Tibial artery (tissue), 4 donors: ENCODE measurements at places on chromosomes 2 and 18.

DNA sequence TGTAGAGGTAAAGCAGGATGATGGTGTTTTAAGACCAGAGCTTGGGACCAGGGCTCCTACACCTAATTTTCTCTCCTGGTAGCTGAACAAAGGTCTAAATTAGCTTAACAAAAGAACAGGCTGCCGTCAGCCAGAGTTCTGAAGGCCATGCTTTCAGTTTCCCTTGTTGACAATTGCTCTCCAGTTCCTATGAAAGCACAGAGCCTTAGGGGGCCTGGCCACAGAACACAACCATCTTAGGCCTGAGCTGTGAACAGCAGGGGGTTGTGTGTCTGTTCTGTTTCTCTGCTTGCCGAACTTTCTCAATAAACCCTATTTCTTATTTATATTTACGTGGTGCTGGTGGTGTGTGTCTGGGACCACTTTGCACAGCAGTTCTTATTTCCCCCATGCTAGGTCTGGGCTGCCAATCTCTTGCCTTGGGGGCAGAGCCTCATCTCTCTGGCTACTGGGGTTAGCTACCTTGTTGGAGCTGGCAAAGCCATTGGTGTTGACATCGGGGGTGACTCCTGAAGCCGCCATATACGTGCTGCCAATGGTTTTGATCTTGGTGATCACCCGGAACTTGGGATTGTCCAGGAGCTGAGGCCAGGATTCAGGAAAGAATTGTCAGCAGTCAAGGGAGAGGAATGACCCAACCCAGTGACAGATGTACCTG, 29.0 kb downstream of the CENPO start:
- no peak for DNase-seq
- no peaks in the 10 kb centered on the region for H3K27me3 ChIP-seq
- no peak overlapping the region for H3K4me3 ChIP-seq

- H3K4me1 ChIP-seq, result no peaks in the 10 kb centered on the region
- peak overlapping the region; percentile 69 for H3K27ac ChIP-seq
- H3K36me3 ChIP-seq, result no peaks in the 10 kb centered on the region
- peak; percentile 56 for DNase-seq
Observed at GRCh38 chr2:235493402-235493774, 455 bp upstream of the AGAP1 start.

- H3K27ac ChIP-seq, result no peak overlapping the region
- no peaks in the 10 kb centered on the region for H3K4me1 ChIP-seq
- DNase-seq, result no peak
- no peaks in the 10 kb centered on the region for H3K27me3 ChIP-seq
Observed at GRCh38 chr2:196099916-196100315, 31.3 kb upstream of the DNAH7 start.

DNA sequence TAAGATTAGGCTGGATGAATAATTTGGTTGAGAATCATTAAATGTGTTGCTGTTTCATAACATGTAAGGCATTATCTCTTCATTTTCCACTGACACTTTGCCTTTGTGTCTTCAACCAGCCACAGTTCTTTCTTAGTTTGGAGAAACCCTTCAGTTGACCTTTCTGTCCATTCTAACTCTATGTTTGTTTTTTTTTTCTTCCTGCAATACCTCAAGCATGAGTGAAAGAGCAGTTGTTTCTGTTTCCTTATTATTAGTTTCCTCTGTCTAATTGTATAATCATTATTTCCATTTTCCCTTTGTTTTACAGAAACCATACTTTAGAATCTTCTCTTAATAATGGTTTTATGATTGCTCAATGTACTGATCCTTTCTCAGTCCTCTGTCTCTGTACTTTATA, 25.6 kb downstream of the HADHB start:
- DNase-seq, result no peak
- H3K4me3 ChIP-seq, result no peak overlapping the region
- H3K27me3 ChIP-seq, result no peaks in the 10 kb centered on the region
- no peak overlapping the region for H3K27ac ChIP-seq

DNA sequence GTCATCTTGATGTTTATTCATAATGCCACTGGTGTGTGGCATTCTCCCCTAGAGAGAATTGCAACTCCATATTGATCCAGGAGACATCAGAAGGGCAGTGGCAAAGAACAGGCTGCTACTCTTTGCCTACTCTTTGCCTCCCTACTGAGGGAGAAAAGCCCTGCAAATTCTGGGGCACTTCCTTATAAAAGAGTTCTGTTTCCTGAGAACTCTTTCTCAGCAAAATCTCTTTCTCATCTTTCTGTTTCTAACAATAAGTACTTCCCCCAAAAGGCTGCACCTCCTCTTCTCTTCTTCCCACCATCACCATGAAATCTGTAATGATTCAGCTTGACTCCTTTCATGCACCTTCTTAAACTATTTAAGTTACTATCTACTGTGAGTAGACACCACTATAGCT, 270.3 kb downstream of the MREG start:
- H3K27me3 ChIP-seq, result no peaks in the 10 kb centered on the region
- H3K36me3 ChIP-seq, result no peaks in the 10 kb centered on the region
- peaks cover 15% of the 10 kb centered on the region for H3K4me1 ChIP-seq

GRCh38 chr2:237341872-237342271, 72.1 kb downstream of the COL6A3 start:
- peak overlapping the region; percentile 3 for H3K27ac ChIP-seq
- H3K4me1 ChIP-seq, result no peaks in the 10 kb centered on the region
- no peak for DNase-seq
- no peaks in the 10 kb centered on the region for H3K27me3 ChIP-seq
- peaks cover 65% of the 10 kb centered on the region for H3K36me3 ChIP-seq
- H3K4me3 ChIP-seq, result no peak overlapping the region

- no peak for DNase-seq
- peak overlapping the region; percentile 99 for H3K27ac ChIP-seq
- peak overlapping the region; percentile 71 for H3K4me3 ChIP-seq
Observed at GRCh38 chr2:144507441-144508171, 12.3 kb downstream of the ZEB2 start.

- peaks cover 37% of the 10 kb centered on the region for H3K4me1 ChIP-seq
- H3K36me3 ChIP-seq, result no peaks in the 10 kb centered on the region
- H3K27me3 ChIP-seq, result no peaks in the 10 kb centered on the region
- DNase-seq, result no peak
- no peak overlapping the region for H3K4me3 ChIP-seq
Observed at GRCh38 chr18:12281861-12282260, 26.2 kb upstream of the TUBB6 start.

DNA sequence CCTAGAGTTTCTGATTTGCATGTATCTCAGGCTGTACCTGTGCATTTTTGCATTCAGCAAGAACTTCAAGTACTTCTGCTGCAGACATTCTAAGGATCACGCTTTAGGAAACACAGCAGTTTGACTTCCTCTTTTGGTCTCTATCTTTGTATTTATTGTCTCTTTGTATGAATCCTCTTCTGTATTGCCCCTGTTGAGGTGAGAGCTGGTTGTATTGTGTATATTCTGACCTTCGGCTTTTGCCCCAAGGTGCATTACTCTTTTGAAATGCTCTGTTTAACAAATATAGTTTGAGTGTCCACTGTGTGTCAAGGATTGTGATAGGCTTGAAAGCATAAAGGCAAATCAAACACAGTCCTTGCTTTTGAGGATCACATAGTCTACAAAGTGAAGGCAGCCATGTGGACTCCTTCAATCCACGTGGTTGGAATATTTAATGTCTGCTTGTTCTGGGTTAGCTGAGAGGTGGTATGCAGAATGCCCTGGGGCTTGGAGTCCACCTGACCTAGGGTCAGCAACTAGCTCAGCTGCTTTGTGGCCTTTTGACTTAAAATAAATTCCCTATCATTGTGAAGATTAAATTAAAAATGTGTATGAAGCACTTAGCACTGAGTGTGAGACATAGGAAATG, 108.1 kb downstream of the LYPD6 start:
- H3K4me1 ChIP-seq, result no peaks in the 10 kb centered on the region
- no peak for DNase-seq
- no peak overlapping the region for H3K27ac ChIP-seq
- H3K36me3 ChIP-seq, result no peaks in the 10 kb centered on the region

- DNase-seq, result no peak
- H3K36me3 ChIP-seq, result no peaks in the 10 kb centered on the region
- no peaks in the 10 kb centered on the region for H3K27me3 ChIP-seq
Observed at GRCh38 chr2:141728142-141728541, 402.7 kb downstream of the LRP1B start.

- no peak overlapping the region for H3K27ac ChIP-seq
- no peaks in the 10 kb centered on the region for H3K36me3 ChIP-seq
- no peak overlapping the region for H3K4me3 ChIP-seq
- no peak for DNase-seq
Observed at GRCh38 chr2:198073253-198073652, 268.9 kb downstream of the PLCL1 start.

DNA sequence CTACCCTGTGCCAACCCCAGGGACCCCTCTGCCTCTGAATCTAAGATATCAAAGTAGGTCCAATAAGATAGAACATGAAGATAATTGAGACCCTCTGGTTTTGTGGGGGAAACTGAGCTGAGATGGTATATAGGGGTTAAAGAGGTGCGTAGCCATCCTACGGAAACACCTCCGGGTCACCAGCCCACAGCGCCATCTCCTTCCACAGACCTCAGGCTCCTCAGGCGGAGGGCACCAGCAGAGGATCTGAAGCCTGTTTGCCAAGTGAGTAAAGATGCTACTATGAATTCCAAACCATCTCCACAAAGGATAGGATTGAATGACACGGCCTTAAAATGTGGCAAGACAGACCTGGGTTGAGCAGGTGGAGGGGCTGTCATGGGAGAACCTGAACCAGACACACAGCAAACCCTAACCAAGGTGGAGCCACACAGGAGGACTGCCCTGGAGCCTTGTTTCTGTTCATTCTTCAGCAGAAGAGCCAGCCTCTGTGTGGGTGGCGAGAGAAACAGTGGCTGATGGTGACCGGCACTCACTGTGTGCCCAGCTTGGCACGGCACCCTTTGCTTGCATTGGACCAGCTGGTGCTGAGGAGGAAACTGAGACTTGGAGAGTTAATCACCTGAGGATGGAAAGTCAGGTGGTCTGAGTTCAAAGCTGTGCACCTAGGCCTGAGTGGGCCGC, 10.2 kb downstream of the GBX2 start:
- H3K36me3 ChIP-seq, result no peaks in the 10 kb centered on the region
- no peaks in the 10 kb centered on the region for H3K27me3 ChIP-seq
- H3K4me1 ChIP-seq, result no peaks in the 10 kb centered on the region
- H3K27ac ChIP-seq, result no peak overlapping the region
- DNase-seq, result no peak
- H3K4me3 ChIP-seq, result no peak overlapping the region

DNA sequence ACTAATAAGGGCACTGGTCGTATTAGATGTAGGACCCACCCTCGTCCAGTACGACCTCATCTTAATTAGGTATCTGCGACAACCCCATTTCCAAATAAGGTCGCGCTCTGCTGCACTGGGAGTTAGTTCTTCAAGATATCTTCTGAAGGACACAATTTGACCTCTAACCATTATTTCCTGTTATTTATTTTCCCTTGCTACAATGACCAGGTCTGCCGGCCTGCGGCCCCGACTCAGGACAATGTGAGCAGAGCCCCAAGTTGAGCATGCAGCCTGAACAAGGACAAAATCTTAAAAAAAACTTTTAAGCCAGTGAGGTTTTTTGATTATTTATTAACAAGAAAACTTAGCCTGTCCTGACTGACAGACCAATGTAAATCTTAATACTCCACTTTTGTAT, 107.6 kb downstream of the SMIM21 start:
- H3K27ac ChIP-seq, result no peak overlapping the region
- no peaks in the 10 kb centered on the region for H3K27me3 ChIP-seq
- no peak for DNase-seq
- H3K4me1 ChIP-seq, result no peaks in the 10 kb centered on the region

- no peak overlapping the region for H3K4me3 ChIP-seq
- H3K27me3 ChIP-seq, result no peaks in the 10 kb centered on the region
- peaks cover 4% of the 10 kb centered on the region for H3K4me1 ChIP-seq
- no peak for DNase-seq
Observed at GRCh38 chr2:219180961-219181360, 2.9 kb downstream of the RETREG2 start.

DNA sequence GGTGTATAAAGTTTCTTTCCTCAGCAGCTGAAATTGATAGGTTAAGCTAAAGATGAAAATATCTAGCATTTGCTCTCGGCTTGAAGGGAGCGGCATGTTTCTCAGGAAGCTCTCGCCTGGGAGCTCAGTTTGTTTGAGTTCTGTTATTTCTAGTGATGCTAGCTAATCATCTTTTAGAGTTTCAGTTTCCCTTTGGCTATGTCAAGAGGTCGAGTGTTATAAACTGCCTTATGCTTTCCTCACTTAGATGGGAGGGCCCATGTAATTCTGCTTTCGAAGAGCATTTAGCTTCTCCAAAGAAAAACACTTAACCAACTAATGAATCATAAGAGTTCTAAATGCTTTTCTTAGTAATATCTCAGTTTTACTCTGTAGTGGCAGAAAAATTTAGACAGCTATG, 33.6 kb downstream of the PLCL1 start:
- no peaks in the 10 kb centered on the region for H3K36me3 ChIP-seq
- no peaks in the 10 kb centered on the region for H3K27me3 ChIP-seq
- no peak for DNase-seq
- H3K4me3 ChIP-seq, result peak overlapping the region; percentile 29
- H3K4me1 ChIP-seq, result peaks cover 27% of the 10 kb centered on the region

- DNase-seq, result no peak
- no peaks in the 10 kb centered on the region for H3K27me3 ChIP-seq
Observed at GRCh38 chr2:160144280-160144990, 55.6 kb downstream of the ITGB6 start.

GRCh38 chr18:26741758-26742157, 123.7 kb downstream of the AQP4 start:
- H3K27ac ChIP-seq, result no peak overlapping the region
- H3K36me3 ChIP-seq, result no peaks in the 10 kb centered on the region
- no peaks in the 10 kb centered on the region for H3K27me3 ChIP-seq

GRCh38 chr18:23885750-23886149, 128.8 kb upstream of the TTC39C start:
- no peak overlapping the region for H3K27ac ChIP-seq
- no peak overlapping the region for H3K4me3 ChIP-seq
- H3K27me3 ChIP-seq, result no peaks in the 10 kb centered on the region
- peaks cover 41% of the 10 kb centered on the region for H3K4me1 ChIP-seq

- no peak overlapping the region for H3K4me3 ChIP-seq
- H3K27ac ChIP-seq, result no peak overlapping the region
- H3K36me3 ChIP-seq, result peaks cover 33% of the 10 kb centered on the region
- no peaks in the 10 kb centered on the region for H3K27me3 ChIP-seq
- no peak for DNase-seq
Observed at GRCh38 chr2:99555404-99555803, 65.6 kb upstream of the REV1 start.

GRCh38 chr2:224284134-224284946, 117.6 kb downstream of the FAM124B start:
- no peaks in the 10 kb centered on the region for H3K36me3 ChIP-seq
- H3K4me1 ChIP-seq, result no peaks in the 10 kb centered on the region
- H3K27ac ChIP-seq, result no peak overlapping the region
